ENCODE measurements at places on chromosomes 1 and 21. TPM values are rescaled to one million over a fixed set of nuclear protein-coding genes. Genes with fewer than 3 reads are reported as not detected.

DNA sequence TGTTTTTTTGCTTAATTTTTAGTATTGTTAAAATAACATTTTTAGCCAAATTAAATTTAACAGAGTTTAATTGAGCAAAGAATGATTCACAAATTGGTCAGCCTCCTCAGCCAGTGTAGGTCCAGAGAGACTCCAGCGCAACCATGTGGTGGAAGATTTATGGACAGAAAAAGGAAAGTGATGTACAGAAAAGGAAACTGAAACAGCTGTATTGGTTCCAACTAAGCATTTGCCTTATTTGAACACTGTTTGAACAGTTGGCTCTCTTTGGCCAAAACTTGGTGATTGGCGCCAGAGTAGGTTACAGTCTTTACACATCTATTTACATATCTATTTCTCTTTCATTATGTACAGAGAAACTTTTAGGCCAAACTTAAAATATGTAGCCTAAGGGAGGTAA lies 19.4 kb downstream of the RPS6KC1 start:
- H3K36me3 ChIP-seq, result no peaks in the 10 kb centered on the region
- H3K4me3 ChIP-seq, result no peak overlapping the region
- no peaks in the 10 kb centered on the region for H3K27me3 ChIP-seq

S100A6 gene
- polyA plus RNA-seq, result 77.5 TPM

UBXN10 gene
- 0.27 TPM for polyA plus RNA-seq

- no peaks in the 10 kb centered on the region for H3K36me3 ChIP-seq
- no peak overlapping the region for H3K27ac ChIP-seq
- H3K4me3 ChIP-seq, result no peak overlapping the region
- H3K27me3 ChIP-seq, result no peaks in the 10 kb centered on the region
- DNase-seq, result no peak
These were observed 274.8 kb upstream of the RUNX1 start for GRCh38 chr21:35323947-35324346.

DNA sequence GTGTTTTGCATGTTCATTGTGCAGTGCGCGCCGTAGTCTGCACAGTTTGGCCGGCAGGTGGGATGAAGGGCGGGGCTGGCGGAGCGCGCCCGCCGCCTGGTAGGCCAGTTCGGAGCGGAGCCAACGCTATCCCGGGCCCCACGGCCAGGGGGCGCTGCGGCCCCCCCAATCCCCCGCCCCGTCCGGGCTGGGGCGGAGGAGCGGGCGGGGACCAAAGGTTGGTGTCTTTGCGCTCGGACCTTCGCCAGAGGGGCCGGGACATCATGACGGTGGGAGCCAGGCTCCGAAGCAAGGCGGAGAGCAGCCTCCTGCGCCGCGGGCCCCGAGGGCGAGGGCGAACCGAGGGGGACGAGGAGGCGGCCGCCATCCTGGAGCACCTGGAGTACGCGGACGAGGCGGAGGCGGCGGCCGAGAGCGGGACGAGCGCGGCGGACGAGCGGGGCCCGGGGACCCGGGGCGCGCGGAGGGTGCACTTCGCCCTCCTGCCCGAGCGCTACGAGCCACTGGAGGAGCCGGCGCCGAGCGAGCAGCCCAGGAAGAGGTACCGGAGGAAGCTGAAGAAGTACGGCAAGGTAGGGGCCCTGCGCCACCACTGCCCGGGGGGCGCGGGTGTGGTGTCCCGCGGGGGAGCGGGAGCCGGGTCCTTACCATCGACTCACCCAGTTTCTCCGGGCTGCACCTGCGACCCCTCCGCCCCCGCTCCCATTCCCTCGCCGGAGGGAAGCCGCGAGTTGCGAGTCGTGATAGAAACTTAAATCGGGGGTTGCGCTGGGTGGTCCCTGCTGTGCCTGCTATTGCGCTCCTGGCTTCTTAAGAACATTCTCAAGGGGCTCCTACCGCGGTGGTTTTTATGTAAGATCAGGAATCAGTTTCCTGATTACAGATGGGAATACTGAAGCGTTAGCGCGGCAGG lies at the start of gene C1orf115:
C1orf115 (plus strand) TSS at position 224 of the 913 bp plus-strand sequence; CDS start at position 264, 40 bp downstream.
- peaks cover 33% of the 10 kb centered on the region for H3K27me3 ChIP-seq
- peak; percentile 85 for DNase-seq
- H3K27ac ChIP-seq, result no peak within 1 kb of the TSS
- H3K4me1 ChIP-seq, result 0 out of 2 replicates have a peak, but pooled peaks cover 7% of the 10 kb centered on the region
- H3K4me3 ChIP-seq, result peak within 1 kb of the TSS; percentile 66
